Kasumi-1 (cell line): ENCODE measurements at places on chromosomes 6 and 20.

- no peak for DNase-seq
These were observed 290.2 kb downstream of the PHACTR1 start for GRCh38 chr6:13006578-13007300.

GRCh38 chr20:40524071-40524470 is 165.0 kb downstream of the MAFB start:
- no peak for DNase-seq

DNA sequence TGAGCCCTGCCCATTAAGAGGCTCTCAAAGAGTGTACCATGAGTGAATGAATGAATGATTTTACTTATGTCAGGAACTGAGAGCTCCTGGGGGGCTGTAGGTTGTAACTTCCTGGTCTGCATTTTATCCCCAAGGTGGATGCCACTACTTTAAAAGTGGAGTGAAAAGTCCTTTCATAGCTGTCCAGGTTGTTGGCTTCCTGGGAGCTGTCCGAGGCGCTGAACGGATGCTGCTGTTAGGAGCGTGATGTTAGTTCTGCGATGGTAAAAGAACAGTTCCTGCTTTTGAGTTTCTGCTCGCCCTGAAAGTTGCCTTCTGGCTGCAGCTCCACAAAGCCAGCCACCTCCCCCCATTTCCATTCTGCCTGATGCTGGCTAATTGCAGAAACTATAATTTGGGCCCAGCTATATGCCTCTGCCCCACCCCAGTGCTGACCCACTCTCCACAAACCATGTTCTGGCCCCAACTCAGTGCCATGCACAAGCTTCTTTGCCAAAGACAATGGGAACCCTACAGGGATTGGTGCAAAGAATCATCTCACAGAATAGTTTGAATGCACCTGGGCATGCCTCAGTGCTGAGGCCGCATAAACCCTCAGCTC is 330.9 kb upstream of the CDH4 start:
- no peak for DNase-seq

- DNase-seq: no peak
These were observed 27.4 kb upstream of the RIN2 start for GRCh38 chr20:19730706-19731105.

GRCh38 chr6:158760618-158761250 is 58.4 kb downstream of the EZR start:
- DNase-seq: no peak
